ENCODE measurements at places on chromosomes 3 and 15. TPM values are rescaled to one million over a fixed set of nuclear protein-coding genes. Genes with fewer than 3 reads are reported as not detected.

GRCh38 chr15:65377105-65377975, 462 bp downstream of the IGDCC3 start:
- no peak for DNase-seq

GRCh38 chr3:170726976-170727661, 141.2 kb upstream of the SLC7A14 start:
- DNase-seq = no peak

ABHD10 gene
- total RNA-seq = 51.7 TPM

- DNase-seq = no peak
Observed at GRCh38 chr3:119731560-119732343, 28.9 kb downstream of the CFAP91 start.

ADGRG7 gene
- not detected for total RNA-seq

EHD4 gene
- total RNA-seq = 55.5 TPM

- no peak for DNase-seq
Observed at GRCh38 chr15:80790236-80790635, 11.1 kb downstream of the CEMIP start.

DNA sequence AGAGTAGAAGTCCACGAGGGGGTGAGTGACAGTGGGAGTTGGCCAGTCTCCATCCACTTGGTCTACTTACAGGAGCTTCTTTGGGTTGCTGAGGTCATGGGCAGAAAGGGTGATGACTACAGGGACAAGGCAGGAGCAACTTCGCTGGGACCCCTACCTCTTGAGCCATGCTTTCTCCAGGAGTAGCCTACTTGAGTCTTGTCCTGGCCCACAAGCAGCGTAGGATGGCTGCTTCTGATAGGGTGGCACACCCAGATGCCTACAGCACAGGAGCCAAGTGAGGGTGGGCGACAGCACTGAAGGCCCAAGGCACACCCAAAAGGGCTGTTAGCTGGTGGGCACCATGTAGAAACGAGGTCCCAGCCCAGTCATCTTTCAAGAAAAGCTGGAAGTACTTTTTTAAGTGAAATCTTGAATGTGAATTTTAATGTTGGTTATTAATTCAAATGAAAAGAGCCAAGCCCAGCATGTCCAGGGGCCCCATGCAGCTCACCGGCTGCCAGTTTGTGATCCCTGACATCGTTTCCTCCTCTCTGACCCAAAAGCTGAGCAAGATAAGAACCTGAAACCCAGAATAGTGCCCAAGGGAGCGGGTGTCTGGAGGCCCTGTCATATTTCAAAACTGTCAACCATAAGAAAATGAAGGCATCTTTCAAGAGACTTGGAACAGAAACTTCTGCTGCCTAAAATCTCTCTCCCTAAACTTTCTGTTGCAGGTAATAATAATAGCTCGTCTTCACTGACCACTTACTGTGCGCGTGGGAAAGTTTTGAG, 2.2 kb upstream of the CPEB1 start:
- no peak for DNase-seq

- no peak for DNase-seq
Observed at GRCh38 chr3:195302431-195302830, 31.5 kb upstream of the XXYLT1 start.

- no peak for DNase-seq
Observed at GRCh38 chr3:124640635-124641306, 89.5 kb upstream of the UMPS start.

DNA sequence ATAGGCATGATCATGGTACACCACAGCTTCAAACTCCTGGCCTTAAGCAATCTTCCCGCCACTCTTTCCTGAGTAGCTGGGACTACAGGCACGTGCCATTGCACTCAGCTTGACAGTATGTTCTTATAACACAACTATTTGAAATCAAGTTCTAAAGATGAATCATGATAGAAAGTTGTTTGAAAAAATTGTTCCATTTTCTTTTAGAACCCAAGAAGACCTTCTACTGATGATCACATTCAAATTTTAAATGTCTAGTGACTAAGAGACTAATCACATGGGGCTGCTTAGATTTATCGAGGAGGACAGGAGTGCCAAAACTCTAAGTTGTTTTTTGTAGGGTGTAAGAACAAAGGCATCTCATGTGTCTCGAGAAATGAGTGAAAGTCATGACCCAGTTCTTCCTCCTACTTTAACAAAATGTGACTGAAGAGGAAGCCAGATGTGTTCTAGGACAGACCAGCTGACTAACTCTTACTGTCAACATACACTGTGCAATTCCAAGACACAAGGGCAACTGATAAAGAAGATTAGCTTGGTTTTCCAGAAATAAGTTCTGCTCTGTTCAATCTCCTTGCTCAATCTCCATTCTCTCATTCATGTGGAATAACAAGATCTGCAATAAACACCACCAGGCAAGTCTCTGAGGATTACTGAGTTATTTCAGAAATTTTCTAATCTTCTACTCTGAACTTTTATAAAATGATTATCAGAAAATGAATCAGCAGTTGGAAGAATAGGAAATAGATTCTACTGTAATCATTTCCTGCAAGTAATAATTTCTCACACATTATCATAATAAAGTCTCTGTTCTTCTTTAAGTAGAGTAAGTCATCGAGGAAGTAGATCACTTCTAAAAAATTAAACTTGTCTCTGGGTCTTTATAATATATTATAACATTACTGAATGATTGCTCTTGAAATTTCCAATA, 122.6 kb upstream of the CCNL1 start:
- no peak for DNase-seq

DNA sequence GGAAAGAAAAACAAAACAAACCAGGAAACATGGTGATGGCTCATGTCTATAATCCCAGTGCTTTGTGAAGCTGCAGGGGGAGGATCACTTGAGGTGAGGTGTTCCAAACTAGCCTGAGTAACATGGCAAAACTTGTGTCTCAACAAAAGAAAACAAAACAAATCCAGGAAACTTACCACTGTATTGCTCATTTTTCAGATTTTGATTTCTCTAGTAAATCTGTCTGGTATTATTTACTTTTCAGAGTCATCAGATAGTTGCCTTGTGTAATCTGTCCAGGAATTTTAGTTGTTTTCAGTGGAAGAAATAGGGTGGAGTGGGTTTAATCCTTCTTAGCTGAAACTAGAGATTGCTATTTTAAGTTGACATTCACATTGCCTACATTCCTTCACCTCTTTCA, 91.8 kb upstream of the ALCAM start:
- no peak for DNase-seq

DNA sequence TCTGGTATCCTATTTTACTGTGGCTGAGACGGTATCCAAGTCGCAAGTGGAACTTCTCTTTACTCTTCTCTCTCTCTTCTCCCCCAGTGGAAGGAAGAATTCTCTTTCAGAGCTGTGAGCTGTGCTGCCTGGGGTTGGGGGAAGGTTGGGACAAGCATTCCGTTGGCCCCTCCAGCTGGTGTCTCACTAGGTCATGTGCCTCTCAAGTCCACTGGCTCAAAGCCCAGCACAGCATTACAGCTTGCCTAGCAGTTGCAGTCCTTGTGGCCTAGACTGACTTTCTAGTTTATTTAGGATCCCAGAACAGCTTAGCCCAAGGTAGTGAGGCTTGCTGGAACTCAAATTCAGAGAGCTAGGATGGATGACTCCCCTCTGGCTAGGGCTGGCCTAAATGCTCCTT, 76.1 kb upstream of the SPATA16 start:
- DNase-seq = no peak
